ENCODE measurements at places on chromosomes 13 and 19.

- no peak overlapping the region for H3K4me3 ChIP-seq
- DNase-seq: no peak
- H3K4me1 ChIP-seq: no peaks in the 10 kb centered on the region
- no peaks in the 10 kb centered on the region for H3K36me3 ChIP-seq
- no peaks in the 10 kb centered on the region for H3K27me3 ChIP-seq
Measured at GRCh38 chr13:105008604-105009003, 1526.9 kb downstream of the EFNB2 start.

GRCh38 chr19:512547-513365 is 5.5 kb downstream of the TPGS1 start:
- H3K27ac ChIP-seq: no peak overlapping the region
- H3K4me1 ChIP-seq: peaks cover 27% of the 10 kb centered on the region
- peaks cover 10% of the 10 kb centered on the region for H3K36me3 ChIP-seq
- H3K4me3 ChIP-seq: no peak overlapping the region
- H3K27me3 ChIP-seq: no peaks in the 10 kb centered on the region
- DNase-seq: no peak

DNA sequence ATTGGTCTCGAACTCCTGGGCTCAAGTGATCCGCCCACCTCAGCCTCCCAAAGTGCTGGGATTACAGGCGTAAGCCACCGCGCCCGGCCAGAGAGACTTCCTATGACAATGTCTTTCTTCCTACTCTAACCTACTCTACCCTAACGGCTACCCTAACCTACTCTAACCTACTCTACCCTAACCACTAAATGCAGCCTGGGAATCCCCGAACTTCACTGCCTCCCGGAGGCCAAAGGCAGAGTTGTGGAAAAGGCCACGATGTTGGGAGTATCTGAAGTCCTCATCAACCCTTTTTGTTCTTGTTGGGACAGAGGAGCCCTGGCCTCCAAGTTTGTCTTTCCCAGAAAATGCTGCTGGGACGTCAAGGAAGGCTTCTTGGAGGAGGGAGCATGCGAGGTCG is 967 bp upstream of the NR2C2AP start:
- H3K36me3 ChIP-seq: peaks cover 17% of the 10 kb centered on the region
- no peak for DNase-seq
- H3K27me3 ChIP-seq: no peaks in the 10 kb centered on the region
- H3K27ac ChIP-seq: no peak overlapping the region
- H3K4me1 ChIP-seq: peaks cover 18% of the 10 kb centered on the region
- H3K4me3 ChIP-seq: no peak overlapping the region

DNA sequence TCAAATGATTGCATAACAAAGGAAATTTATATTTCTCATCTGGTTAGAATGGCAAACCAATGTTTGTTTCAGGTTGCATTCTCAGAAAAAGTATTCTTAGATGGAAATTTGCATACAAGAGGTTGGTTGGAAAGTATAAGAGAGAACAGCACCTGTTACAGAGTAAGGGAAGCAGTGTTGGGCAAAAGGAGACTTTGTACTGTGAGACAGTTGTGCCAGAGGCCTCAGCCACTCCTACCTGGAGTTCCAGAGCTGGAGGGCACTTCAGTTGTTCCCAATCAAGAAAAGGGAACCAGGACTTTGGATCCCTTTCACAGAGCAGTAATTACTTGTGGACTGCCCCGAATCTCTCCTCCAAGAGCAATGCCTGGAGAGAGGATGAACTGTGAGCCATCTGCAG is 81.8 kb downstream of the SPRY2 start:
- no peaks in the 10 kb centered on the region for H3K36me3 ChIP-seq
- no peaks in the 10 kb centered on the region for H3K4me1 ChIP-seq
- no peaks in the 10 kb centered on the region for H3K27me3 ChIP-seq
- H3K27ac ChIP-seq: no peak overlapping the region

DNA sequence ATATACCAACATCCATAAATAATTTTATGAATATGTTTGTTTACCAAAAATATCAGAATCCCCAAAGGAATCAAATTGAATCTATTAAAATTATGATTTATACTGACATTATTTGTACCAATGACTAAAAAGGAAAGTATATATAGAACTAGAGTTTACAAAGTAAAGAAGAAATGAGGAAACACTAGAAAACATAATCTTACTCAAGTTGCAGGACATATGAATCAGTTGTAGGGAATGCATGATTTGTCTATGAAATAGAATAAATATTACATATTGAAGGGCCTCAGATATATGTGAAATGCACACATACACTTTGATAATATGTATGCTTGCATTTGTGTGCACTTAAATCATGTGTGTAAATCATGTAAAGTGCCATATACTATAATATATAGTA is 1466.4 kb downstream of the EFNB2 start:
- H3K27ac ChIP-seq: no peak overlapping the region
- H3K27me3 ChIP-seq: no peaks in the 10 kb centered on the region
- DNase-seq: no peak
- H3K36me3 ChIP-seq: no peaks in the 10 kb centered on the region
- H3K4me1 ChIP-seq: no peaks in the 10 kb centered on the region
- H3K4me3 ChIP-seq: no peak overlapping the region

- H3K36me3 ChIP-seq: peaks cover 94% of the 10 kb centered on the region
- H3K4me1 ChIP-seq: no peaks in the 10 kb centered on the region
- no peak overlapping the region for H3K4me3 ChIP-seq
- H3K27me3 ChIP-seq: no peaks in the 10 kb centered on the region
- no peak overlapping the region for H3K27ac ChIP-seq
Measured at GRCh38 chr19:9159891-9160290, 18.9 kb upstream of the OR7D2 start.

DNA sequence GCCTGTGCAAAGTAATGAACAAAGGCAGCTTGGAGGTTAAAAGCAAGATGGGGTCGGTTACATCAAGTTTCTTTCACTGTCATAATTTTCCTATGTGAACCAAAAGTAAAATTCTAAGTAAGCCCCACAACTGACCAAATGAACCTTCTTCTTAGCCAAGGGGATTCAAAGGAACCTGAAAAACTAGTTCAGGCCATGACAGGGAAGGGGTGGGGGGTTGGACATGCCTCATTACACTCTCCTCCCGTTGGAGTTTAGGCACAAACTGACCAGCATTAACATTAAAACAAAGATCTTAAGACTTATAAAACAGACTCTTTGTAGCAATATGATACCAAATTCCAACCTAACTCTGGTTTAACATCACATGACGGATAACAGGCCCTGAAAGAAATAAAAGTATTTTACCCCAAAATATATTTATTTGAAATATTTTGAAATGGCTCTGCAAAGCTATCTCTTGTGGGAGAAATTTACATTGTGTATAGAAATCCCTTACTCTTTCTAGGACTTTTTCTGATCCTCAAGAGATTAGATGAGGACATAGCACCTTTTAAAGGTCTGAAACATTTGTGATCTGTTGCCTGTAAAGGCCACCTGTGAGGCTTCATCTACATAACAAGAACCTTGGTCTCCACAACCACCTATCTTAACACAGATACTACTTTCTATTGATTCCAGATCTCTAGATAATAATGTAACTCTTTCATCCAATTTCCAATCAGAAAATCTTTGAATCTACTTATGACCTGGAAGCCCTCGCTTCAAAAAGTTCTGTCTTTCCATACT is 1829.0 kb upstream of the MIR17HG start:
- no peak overlapping the region for H3K4me3 ChIP-seq
- DNase-seq: no peak
- no peaks in the 10 kb centered on the region for H3K36me3 ChIP-seq
- H3K4me1 ChIP-seq: peaks cover 7% of the 10 kb centered on the region

GRCh38 chr13:93364166-93364565 is 137.6 kb downstream of the GPC6 start:
- H3K27me3 ChIP-seq: no peaks in the 10 kb centered on the region
- H3K4me3 ChIP-seq: no peak overlapping the region
- H3K27ac ChIP-seq: no peak overlapping the region
- DNase-seq: no peak
- no peaks in the 10 kb centered on the region for H3K36me3 ChIP-seq
- H3K4me1 ChIP-seq: no peaks in the 10 kb centered on the region

GRCh38 chr13:42981317-42981716 is 10.7 kb downstream of the EPSTI1 start:
- H3K4me3 ChIP-seq: no peak overlapping the region
- H3K4me1 ChIP-seq: no peaks in the 10 kb centered on the region
- H3K27me3 ChIP-seq: no peaks in the 10 kb centered on the region
- H3K27ac ChIP-seq: no peak overlapping the region
- no peaks in the 10 kb centered on the region for H3K36me3 ChIP-seq

DNA sequence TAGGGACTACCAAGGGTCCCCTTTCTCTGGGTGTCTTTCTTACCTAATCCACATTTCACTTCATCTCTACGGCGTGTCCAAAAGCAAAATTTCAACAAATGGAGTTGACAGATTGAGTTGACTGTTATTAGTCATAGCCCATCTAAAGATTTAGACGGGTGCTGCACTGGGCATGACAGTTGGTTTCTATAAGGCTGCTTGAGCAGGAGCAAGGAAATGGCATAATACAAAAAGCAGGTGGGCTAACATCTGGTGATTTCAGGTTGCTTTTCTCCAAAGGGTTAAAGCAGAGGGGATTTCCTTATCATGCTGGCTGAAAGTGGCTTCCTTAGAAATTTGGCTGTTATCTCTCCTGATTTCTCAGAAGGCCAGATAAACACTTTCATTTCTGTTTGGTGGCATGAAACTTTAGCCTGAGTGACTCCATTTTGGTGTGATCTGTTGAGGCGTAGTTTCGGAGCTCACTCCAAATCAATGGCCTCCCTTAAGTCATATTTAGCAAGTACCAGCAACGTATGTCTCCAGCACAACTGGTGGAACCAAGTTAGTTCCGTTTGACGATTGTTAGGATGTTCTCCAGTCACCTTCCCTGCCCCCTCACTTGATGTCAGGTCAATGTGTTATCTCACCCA is 440.4 kb downstream of the FGF9 start:
- H3K36me3 ChIP-seq: no peaks in the 10 kb centered on the region
- H3K4me3 ChIP-seq: no peak overlapping the region
- H3K27me3 ChIP-seq: no peaks in the 10 kb centered on the region
- DNase-seq: no peak

DNA sequence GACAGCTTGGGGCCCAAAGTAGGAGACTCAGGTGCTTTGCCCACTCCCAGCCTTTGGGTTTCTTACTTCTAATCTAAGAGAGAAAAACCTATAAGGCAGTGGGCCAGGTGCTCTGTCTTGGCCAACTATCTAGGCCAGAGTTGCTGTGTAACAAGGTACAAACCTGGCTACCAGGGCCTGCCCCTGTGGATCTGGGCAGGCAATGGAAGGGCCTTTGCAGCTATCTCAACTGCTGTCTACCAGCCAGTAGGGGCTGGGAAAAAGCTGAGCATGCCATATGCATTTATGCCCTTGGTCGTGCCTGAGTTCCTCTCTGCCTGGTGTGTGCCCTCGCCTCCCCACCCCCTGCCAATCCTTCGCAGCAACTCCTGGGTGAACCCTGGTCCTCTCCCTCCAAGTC is 16.7 kb upstream of the SERPINE3 start:
- H3K4me1 ChIP-seq: peaks cover 5% of the 10 kb centered on the region
- DNase-seq: no peak
- no peak overlapping the region for H3K27ac ChIP-seq
- H3K36me3 ChIP-seq: no peaks in the 10 kb centered on the region
- no peak overlapping the region for H3K4me3 ChIP-seq
- no peaks in the 10 kb centered on the region for H3K27me3 ChIP-seq

GRCh38 chr13:114081761-114082681 is 50.4 kb downstream of the RASA3 start:
- no peaks in the 10 kb centered on the region for H3K36me3 ChIP-seq
- H3K4me3 ChIP-seq: no peak overlapping the region
- H3K27me3 ChIP-seq: no peaks in the 10 kb centered on the region
- no peak overlapping the region for H3K27ac ChIP-seq
- peaks cover 59% of the 10 kb centered on the region for H3K4me1 ChIP-seq

- H3K4me3 ChIP-seq: no peak overlapping the region
- H3K27me3 ChIP-seq: no peaks in the 10 kb centered on the region
- H3K4me1 ChIP-seq: no peaks in the 10 kb centered on the region
- no peaks in the 10 kb centered on the region for H3K36me3 ChIP-seq
- no peak overlapping the region for H3K27ac ChIP-seq
- DNase-seq: no peak
Measured at GRCh38 chr13:44401577-44401976, 28.0 kb downstream of the SERP2 start.

- no peaks in the 10 kb centered on the region for H3K36me3 ChIP-seq
- H3K27ac ChIP-seq: peak overlapping the region; percentile 61
- peaks cover 34% of the 10 kb centered on the region for H3K4me1 ChIP-seq
- H3K27me3 ChIP-seq: no peaks in the 10 kb centered on the region
Measured at GRCh38 chr13:24053519-24054251, 106.8 kb upstream of the SPATA13 start.

Measured in esophagus muscularis mucosa (tissue), 4 donors.